T-cell (primary cell): ENCODE measurements at places on chromosomes 5 and 9.

DNA sequence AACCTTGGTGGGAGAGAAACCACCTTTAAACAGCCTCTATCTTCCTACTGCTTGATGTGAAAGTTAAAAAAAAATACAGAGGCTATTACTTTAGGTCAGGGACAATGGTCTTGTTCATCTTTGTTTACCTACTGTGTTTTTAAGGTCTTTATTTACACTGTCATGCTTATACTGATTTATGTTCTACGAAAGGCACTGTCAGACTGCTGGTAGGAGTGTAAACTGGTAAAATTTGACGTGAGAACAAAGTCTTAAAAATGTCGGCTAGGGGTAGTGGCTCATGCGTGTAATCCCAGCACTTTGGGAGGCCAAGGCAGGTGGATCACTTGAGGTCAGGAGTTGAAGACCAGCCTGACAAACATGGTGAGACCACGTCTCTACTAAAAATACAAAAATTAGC lies 42.1 kb upstream of the ELOVL7 start:
- no peak overlapping the region for H3K27ac ChIP-seq
- H3K4me1 ChIP-seq: no peaks in the 10 kb centered on the region
- H3K36me3 ChIP-seq: peaks cover 9% of the 10 kb centered on the region

DNA sequence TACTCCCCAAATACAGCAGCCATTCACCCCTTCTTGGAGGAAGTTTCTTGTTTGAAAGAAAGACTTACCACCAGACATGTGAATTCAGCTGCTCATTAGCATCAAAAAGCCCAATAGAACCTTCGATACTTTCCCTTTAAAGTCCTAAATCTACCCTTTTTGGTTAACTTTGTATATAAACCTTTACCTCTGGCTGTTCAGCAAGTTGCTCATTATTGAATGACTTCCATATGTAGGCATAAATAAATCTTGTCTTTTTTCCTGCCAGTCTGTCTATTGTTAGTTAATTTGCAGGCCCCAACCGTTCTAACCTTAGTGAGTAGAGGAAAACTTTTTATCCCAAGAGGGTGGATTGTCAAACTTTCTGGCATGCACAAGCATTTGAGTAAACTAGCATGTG lies 27.9 kb upstream of the FBXL17 start:
- no peak overlapping the region for H3K27ac ChIP-seq
- no peaks in the 10 kb centered on the region for H3K4me1 ChIP-seq
- no peak for DNase-seq
- H3K27me3 ChIP-seq: no peaks in the 10 kb centered on the region
- no peak overlapping the region for H3K4me3 ChIP-seq

DNA sequence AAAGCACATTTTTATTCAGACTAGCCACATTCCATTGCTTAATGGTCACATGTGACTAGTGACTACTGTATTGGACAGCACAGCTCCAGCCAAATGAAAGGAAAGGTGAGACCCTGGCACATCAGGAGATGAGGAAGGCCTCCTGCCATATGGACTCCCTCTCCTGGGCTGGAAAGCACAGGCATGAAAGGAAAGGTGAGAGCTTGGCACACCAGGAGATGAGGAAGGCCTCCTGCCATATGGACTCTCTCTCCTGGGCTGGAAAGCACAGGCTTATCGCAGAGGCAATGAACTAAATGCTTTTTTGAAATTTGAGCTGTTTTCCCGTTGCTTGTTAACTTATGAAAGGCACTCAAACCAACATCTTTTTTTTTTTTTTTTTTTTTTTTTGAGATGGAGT lies 144.8 kb upstream of the SLC12A2 start:
- no peaks in the 10 kb centered on the region for H3K36me3 ChIP-seq
- H3K4me3 ChIP-seq: no peak overlapping the region
- H3K4me1 ChIP-seq: peaks cover 7% of the 10 kb centered on the region
- no peak for DNase-seq

- DNase-seq: no peak
- H3K27ac ChIP-seq: no peak overlapping the region
- H3K36me3 ChIP-seq: no peaks in the 10 kb centered on the region
- no peaks in the 10 kb centered on the region for H3K4me1 ChIP-seq
- no peaks in the 10 kb centered on the region for H3K27me3 ChIP-seq
These were observed 1052.0 kb downstream of the TAF11L14 start for GRCh38 chr5:18686253-18686652.

- peak; percentile 13 for DNase-seq
- peaks cover 36% of the 10 kb centered on the region for H3K27me3 ChIP-seq
- H3K4me3 ChIP-seq: peak overlapping the region; percentile 61
- peaks cover 18% of the 10 kb centered on the region for H3K4me1 ChIP-seq
- no peak overlapping the region for H3K27ac ChIP-seq
These were observed 1.6 kb downstream of the FSTL4 start for GRCh38 chr5:133610489-133611356.

- no peak overlapping the region for H3K27ac ChIP-seq
- no peaks in the 10 kb centered on the region for H3K36me3 ChIP-seq
- DNase-seq: no peak
These were observed 882 bp downstream of the CERCAM start for GRCh38 chr9:128421482-128421996.

DNA sequence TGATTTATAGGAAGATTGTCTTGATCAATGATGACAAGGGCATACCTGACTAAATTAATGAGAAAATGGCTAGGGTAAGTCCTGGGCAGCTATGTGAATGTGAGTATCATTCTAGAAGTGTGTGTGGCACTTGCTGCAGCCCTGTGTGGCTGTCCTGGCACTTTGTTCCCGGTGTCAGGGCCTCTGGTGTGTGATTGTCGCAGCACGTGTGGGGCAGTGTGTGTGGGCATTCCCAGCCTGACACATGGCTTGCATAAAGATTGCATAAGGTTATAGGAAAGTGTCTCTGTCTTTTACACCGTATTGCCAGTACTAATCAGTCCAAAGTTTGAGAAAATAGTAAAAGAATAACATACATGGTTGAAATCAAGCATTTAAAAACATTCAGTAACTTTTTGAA lies 74.4 kb downstream of the TRIO start:
- H3K27me3 ChIP-seq: peaks cover 11% of the 10 kb centered on the region
- no peak for DNase-seq
- H3K27ac ChIP-seq: no peak overlapping the region
- H3K36me3 ChIP-seq: no peaks in the 10 kb centered on the region
- peaks cover 2% of the 10 kb centered on the region for H3K4me1 ChIP-seq

DNA sequence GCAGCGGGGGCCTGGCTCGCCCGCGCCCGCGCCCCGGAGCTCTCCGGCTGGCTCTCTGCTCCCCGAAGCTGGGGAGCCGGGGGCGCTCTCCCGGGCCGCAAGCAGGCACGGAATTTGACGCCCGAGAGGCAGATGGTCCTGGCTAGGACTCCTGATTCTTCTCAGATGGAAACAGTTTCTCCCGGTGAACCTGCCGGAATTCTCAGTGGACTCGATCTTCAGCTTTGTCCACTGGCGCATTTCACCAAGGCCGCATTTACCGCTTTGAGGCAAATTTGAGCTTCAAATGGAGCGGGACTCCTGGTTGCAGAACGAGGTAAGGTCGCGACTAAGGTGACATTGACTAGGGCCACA lies 305.7 kb upstream of the KCNN2 start:
- no peaks in the 10 kb centered on the region for H3K36me3 ChIP-seq
- H3K4me3 ChIP-seq: no peak overlapping the region
- DNase-seq: no peak
- H3K4me1 ChIP-seq: no peaks in the 10 kb centered on the region

DNA sequence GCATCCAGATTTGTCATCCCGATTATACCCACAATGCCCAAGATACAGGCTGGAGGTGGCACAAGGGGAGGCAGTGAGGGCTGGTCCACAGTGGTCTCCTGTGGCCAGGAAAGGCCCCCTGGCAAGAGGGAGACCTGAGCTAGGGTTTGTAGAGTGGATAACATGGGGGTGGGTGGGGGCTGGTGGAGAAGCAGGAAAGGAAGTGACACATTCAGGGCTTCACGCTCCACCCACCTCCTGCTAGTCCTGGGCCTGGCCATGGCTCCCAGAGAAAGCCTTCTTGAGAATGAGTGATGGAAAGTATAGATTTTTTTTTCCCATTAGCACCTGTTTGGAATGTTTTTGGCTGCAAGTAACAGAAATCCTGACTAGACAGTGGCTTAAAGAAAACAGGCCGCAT lies 81.3 kb downstream of the ANKRD33B start:
- H3K27me3 ChIP-seq: no peaks in the 10 kb centered on the region
- DNase-seq: no peak
- no peak overlapping the region for H3K4me3 ChIP-seq
- no peak overlapping the region for H3K27ac ChIP-seq
- no peaks in the 10 kb centered on the region for H3K36me3 ChIP-seq

DNA sequence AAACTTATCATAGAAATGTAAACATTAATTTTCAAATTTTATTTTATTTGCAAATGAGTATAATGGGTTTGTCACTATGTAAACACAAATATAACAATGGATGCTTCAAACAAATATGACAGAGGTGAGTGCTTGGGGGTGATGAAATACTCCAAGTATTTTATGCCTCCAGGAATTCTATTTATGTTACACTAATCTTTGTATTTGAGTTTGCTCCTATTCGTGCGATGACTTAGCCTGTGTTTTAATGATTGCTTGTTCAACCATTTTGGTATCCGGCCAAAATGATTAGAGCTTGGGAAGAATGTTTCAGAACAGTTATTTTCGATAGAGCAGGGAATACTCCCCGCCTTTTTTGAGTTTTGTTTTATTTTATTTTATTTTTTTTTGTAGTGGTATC lies 5.0 kb downstream of the DMRT2 start:
- no peak for DNase-seq
- no peak overlapping the region for H3K27ac ChIP-seq
- peaks cover 21% of the 10 kb centered on the region for H3K4me1 ChIP-seq
- no peaks in the 10 kb centered on the region for H3K36me3 ChIP-seq
- no peak overlapping the region for H3K4me3 ChIP-seq
- peaks cover 40% of the 10 kb centered on the region for H3K27me3 ChIP-seq

- peak overlapping the region; percentile 20 for H3K4me3 ChIP-seq
- peak; percentile 70 for DNase-seq
- no peaks in the 10 kb centered on the region for H3K27me3 ChIP-seq
- peaks cover 25% of the 10 kb centered on the region for H3K36me3 ChIP-seq
These were observed 6.1 kb downstream of the NOTCH1 start for GRCh38 chr9:136539427-136540421.

DNA sequence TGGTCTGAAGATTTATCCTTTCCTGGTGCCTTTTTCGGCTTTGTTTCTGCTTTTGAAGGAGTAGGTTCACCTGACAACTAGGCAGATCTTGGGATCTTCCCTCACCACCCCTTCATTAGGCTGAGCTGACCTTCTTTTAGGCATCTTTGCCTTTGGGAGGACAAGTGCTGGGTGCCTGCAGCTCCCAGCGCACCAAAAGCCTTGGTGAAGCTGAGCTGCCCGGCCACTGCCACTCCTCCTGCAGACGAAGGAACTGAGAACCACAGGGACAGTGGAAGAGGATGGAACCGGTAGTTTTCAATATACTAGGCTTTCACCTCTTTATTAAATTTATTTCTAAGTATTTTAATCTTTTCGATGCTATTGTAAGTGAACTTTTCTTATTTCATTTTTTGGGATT lies 16.8 kb upstream of the MARCOL start:
- no peak for DNase-seq
- no peaks in the 10 kb centered on the region for H3K4me1 ChIP-seq
- H3K4me3 ChIP-seq: no peak overlapping the region
- no peak overlapping the region for H3K27ac ChIP-seq
- H3K36me3 ChIP-seq: no peaks in the 10 kb centered on the region

DNA sequence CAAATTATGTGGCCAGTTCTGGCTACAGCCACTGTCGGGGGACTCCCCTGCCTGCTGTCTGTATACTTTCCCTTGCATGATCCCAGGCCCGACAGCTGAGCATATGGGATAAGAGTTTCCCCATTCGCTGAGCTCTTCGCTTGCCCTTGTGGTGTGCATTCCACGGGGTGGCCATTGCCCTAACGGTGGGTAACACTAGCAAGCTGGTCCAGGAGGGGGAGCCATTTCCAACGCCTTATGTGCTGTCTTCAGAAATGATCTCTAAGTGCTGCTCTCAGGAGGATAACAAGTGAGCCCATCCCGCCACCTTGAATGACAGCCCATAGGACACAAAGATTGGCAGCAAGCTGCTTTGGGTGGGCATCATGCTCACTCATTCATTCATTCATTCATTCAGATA lies 190.9 kb downstream of the FSTL4 start:
- no peaks in the 10 kb centered on the region for H3K36me3 ChIP-seq
- DNase-seq: no peak
- H3K4me1 ChIP-seq: peaks cover 6% of the 10 kb centered on the region
- no peaks in the 10 kb centered on the region for H3K27me3 ChIP-seq
- H3K27ac ChIP-seq: no peak overlapping the region

GRCh38 chr9:36835271-36835996 lies 198.6 kb downstream of the PAX5 start:
- H3K27ac ChIP-seq: no peak overlapping the region
- no peak for DNase-seq
- H3K4me3 ChIP-seq: no peak overlapping the region
- H3K36me3 ChIP-seq: no peaks in the 10 kb centered on the region

- H3K4me3 ChIP-seq: no peak overlapping the region
- H3K27ac ChIP-seq: no peak overlapping the region
- DNase-seq: no peak
- peaks cover 22% of the 10 kb centered on the region for H3K4me1 ChIP-seq
- H3K36me3 ChIP-seq: peaks cover 11% of the 10 kb centered on the region
- H3K27me3 ChIP-seq: no peaks in the 10 kb centered on the region
These were observed 1.7 kb upstream of the TAF7 start for GRCh38 chr5:141322261-141322660.

- no peaks in the 10 kb centered on the region for H3K27me3 ChIP-seq
- no peak overlapping the region for H3K4me3 ChIP-seq
- no peaks in the 10 kb centered on the region for H3K4me1 ChIP-seq
- H3K27ac ChIP-seq: no peak overlapping the region
These were observed 142.0 kb downstream of the FANCC start for GRCh38 chr9:95175523-95175922.

DNA sequence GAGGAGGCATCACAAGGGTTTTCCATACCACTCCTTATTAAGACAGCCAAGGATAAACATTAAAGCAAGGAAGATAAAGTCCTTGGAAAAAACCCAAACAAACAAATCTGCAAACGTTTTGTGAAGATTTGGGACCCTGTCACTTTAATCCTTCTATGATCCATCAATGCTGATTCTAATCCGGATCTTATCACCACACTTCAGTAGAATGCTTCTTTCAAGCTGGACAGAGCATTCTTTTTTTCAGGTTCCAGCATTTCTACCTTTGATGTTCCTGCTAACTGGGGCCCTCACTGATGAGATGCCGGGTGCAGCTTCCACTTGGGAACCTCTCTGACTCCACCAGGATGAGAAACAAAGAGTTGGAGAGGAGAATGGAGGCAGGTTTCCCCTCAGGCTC lies 132.8 kb upstream of the SHB start:
- H3K4me1 ChIP-seq: no peaks in the 10 kb centered on the region
- H3K27ac ChIP-seq: no peak overlapping the region
- H3K27me3 ChIP-seq: no peaks in the 10 kb centered on the region
- DNase-seq: no peak
- no peak overlapping the region for H3K4me3 ChIP-seq

GRCh38 chr5:105015098-105015497 lies 1452.5 kb upstream of the NUDT12 start:
- no peaks in the 10 kb centered on the region for H3K36me3 ChIP-seq
- DNase-seq: no peak
- no peak overlapping the region for H3K4me3 ChIP-seq

DNA sequence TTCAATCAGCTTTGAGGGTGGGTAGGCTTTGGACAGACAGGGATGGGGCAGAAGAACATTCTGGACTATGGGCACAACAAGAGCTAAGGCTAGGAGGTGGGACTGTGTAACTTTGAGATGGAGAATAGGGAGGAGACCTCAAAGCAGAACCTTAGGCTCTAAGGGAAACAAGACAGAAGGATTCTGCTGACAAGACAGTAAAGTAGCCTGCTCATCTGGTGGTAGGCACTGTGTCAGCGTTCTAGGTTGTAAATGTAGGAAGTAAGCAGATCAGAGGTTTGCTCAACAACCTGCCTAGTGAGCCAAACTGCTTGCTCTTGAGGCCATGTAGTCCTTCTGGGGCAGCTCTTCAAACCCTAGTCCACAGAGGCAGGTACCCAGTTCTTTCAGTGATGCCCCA lies 15.0 kb upstream of the IL12B start:
- no peaks in the 10 kb centered on the region for H3K4me1 ChIP-seq
- no peaks in the 10 kb centered on the region for H3K27me3 ChIP-seq
- H3K4me3 ChIP-seq: no peak overlapping the region
- no peak overlapping the region for H3K27ac ChIP-seq
